ENCODE measurements at places on chromosomes 13 and 19.

DNA sequence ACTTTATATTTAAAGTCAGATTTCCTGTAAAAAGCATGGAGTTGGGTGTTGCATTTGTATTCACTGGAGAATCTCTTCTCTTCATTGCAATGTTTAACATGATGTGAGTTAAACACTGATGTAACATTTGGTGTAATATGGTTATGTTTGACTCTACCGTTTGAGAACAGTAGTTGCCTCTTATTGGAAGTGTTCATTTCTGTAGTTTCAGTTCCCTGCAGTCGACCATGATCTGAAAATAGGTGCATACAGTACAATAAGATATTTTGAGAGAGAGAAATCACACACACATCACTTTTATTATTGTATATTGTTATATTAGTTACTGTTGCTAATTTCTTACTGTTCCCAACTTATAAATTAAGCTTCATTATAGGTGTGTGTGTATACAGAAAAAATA lies 105.2 kb upstream of the SPACA7 start:
- DNase-seq: no peak

- DNase-seq: no peak
Measured at GRCh38 chr19:40803857-40804782, 5.1 kb downstream of the EGLN2 start.

GRCh38 chr19:29761575-29762232 lies 46.6 kb upstream of the C19orf12 start:
- DNase-seq: no peak

GRCh38 chr19:17070912-17071311 lies 4.3 kb downstream of the HAUS8 start:
- DNase-seq: no peak

DNA sequence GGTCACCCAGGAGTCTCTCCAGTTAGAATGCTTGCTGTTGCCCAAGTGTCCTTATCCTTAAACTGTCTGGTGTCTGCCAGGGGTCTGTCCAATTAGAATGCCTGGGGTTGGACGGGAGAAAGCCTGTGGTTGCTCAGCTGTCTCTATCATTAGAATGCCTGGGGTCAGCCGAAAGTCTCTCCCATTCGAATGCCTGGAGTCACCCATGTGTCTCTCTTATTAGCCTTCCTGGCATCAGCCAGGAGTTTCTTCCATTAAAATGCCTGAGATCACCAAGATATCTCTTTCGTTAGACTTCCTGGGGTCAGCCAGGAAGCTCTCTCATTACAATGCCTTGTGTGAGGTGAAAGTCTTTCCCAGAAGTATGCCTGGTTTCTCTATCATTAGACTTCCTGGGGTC lies 1521.0 kb downstream of the UQCRFS1 start:
- DNase-seq: no peak

DNA sequence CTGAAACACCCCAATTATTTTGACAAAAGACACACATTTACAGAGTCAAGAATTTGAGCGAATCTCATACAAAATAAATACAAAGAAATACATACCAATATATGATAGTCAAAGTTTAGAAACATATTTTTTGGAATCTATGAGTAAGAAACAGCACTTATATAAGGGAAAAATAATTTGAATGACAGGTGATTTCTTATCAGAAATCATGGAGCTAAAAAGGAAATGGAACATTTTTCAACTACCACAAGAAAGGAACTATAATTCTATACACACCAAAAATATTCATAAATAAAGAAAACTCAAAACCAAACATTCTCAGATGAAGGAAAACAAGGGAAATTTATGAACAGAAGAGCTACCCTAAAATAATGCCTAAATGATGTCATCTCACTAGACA lies 1226.6 kb downstream of the PCDH9 start:
- DNase-seq: peak; percentile 0

GRCh38 chr19:49056101-49056901 lies 1.2 kb downstream of the CGB7 start:
- DNase-seq: peak; percentile 20

- no peak for DNase-seq
Measured at GRCh38 chr19:28039677-28040381, 1173.1 kb downstream of the UQCRFS1 start.

DNA sequence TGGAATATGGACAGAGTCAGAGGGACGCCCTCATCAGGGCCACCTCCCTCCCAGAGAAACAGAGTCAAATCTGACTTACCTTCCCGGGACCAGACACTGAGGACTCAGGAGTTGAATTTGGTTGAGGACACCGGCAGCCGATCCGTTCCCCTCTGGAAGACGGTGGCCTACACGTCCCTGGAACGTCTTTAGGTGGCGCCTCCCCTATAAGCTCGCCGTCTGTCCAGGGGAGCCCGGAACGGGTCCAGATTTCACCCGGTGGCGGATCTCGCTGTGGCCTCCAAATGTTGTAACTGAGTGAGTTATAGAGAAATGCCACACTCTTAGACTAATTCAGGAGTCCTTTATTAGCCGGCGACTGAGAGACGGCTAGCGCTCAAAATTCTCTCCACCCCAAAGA lies 9.0 kb downstream of the TNFSF14 start:
- DNase-seq: no peak

GRCh38 chr13:111371720-111372119 lies 51.3 kb downstream of the TEX29 start:
- DNase-seq: no peak

Data from fibroblast of lung (primary cell).